ENCODE measurements at places on chromosomes 1 and 21.

DNA sequence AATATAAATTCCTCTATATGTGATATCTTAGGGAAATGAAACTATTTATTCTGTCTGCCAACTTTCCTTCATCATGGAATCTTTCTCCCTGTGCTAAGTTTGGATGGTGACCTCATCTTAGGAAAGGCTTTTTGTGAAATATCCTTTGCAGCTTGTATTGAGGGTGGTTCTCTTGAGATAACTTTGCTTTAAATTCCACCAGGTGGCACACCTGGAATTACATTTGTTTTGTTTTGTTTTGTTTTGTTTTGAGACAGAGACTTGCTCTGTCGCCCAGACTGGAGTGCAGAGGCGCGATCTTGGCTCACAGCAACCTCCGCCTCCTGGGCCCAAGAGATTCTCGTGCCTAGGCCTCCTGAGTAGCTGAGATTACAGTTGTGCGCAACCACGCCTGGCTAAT, 7.6 kb upstream of the CD1A start:
- no peak for DNase-seq

- DNase-seq = no peak
Observed at GRCh38 chr21:46157987-46158451, 2.6 kb upstream of the FTCD start.

DNA sequence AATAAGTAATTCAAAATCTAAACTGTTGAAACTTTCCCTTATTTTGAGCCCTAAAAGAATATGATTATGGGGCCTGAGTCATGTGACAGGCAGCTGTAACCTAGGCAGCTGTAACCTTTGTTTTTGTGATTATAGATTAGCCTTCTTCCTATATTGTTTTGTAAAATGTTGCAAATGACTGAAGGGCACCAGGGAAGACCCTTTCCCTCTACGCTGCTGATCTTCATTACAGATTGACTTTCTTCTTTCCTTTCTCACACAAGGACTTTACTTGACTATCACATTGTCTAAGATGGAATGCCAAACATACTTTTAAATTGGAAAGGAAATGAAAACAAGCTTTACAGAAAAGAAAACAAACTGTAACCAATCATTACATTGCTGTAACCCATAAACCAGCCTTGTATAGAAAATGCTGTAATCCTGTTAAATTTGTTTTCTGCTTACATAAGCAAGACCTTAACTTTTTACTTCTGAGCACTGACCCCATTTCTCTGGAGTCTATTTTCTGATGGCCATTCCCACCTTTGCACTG, 242.2 kb downstream of the RGS7 start:
- DNase-seq = no peak

- no peak for DNase-seq
Observed at GRCh38 chr1:62271948-62272728, 47.1 kb downstream of the KANK4 start.

Measured in NCI-H69 (cell line).